Muscle of arm (tissue), 14 donors: ENCODE measurements at places on chromosomes 12 and 14.
A peak's percentile ranks its signal among the peaks of the same experiment; 100 is the strongest.

DNA sequence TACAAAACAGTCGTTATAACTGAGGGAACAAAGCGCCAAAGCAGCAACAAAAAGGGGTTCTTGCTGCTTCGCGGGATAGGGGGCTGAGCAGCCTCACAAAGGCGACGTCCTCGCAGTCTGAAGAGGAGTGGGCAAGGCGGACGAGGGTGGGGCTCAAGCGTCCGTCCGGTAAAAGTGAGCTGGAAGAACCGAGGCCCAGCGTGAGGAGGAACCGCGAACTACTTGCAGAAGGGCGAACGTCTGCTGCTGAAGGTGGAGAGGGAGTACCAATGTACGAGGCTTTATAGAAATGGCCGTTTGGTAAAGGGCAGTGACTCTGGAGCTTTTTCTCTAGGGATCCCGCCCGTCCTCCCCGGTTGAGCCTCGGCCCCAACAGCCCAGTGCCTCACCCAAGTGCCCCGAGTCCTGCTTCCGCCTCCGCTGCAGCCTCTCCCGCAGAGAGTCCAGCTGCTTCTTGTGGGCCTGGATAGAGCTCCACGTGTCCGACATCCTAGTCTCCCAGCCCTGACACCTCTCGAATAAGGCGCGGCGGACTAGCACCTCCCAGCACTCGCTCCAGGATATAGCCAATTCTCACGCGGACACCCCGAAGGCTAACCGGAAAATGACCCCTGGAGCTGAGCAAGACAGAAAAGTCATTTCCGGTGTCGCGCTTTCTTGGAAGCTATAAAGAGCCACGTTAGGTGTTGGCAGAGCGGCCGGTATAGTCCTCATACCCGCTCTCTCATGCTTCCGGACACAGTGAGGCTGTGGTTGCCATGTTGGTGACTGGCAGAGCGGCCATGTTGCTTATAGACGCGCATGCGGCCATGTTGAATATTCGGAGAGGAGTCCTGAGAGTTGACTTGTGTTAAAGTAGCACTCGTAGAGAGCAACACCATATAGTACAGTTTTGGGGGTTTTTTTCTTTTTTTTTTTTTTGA, at the start of gene METTL3:
METTL3 (minus strand) TSS at position 606 of the 923 bp plus-strand sequence; CDS start at position 489, 117 bp downstream.
- DNase-seq = peak; percentile 99

- no peak for DNase-seq
Observed at GRCh38 chr14:91904956-91905645, 37.8 kb upstream of the TC2N start.

DNA sequence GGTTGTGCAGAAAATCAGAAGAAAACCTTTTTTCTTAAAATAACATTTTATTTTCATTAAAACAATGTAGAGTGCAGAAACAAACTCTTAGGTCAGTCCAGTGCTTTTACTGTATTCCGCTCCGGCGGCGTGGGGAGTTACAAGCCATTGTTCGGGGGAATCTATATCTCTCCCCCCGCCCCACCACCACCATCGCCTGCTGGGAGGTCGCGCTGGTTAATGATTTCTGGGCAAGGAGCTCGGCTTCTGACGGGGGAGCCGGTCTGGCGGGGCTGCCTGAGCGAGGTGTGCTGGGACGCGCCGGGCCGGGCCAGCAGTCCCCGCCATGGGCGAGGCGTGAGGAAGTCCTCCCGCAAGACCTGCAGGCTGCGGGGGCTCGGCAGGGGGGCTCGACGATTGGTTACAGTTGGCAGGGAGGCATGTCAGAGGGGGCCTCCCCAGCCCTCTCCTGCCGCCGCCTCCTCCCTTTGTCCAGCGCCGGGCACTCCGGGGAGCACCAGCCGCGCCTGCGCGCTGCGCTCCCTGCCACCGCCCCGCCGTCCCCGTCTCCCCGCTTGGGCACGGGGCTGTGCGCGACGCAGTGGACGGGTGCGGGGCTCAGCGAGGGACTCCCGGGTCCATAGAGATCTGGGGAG, 1.0 kb upstream of the DUSP6 start:
- DNase-seq = peak; percentile 66

DNA sequence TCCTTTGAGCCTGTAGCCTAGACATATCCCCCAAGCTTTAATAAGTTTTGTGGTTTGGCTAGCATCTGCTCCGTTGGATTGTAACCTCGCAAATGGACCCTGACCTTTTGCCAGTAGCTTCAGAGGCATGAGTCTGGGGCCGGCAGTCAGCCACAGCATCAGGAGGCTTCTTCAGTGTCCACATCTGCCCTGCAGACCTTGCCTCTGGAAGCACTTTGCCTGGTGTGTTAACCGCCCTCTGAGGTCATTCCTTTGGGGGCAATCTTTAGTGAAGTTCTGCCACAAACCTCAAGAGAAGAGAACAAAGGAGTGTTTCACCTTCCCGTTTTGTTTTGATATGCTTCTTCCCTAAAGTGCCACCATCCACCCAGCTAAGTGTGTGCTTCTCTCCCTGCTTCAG, 71.4 kb downstream of the GNS start:
- DNase-seq = no peak

GRCh38 chr14:92965281-92965680, 42.3 kb downstream of the CHGA start:
- DNase-seq = no peak

DNA sequence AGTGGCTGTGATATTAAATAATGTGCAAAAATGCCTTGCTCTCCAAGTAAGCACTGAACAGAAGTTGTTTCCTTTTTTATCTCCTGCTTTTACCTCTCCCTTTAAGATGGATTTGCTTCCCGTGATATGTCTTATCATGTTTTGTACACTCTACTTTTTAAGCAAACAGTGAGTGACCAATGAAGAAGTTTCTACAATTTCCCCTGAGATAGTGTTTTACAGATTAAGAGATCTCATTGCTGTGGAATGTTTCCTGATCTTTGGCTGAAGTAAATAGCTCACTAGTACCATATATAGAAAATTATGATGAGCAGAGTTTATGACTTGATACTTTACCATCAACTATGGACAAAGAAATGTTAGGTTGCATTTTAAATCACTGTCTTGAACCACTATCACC, 184.8 kb upstream of the PDE3A start:
- no peak for DNase-seq

DNA sequence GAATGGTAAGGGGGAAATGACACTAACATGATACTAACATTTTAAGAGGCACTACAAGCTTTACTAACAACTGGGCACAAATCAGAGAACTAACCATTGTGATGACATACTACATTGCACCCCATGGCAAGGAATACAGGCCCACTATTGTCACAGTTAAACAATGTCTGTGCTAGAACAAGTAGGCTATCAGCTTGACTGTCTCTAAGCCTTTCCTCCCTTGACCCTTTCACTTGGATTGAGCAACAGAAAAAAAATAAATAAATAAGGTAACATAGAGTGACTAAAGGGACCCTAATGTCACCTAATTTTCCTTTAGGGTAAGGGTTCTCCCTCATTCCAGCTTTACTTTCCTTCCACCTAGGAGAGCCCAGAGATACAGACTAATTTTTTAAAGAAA, 4.4 kb downstream of the SLC38A2 start:
- no peak for DNase-seq

DNA sequence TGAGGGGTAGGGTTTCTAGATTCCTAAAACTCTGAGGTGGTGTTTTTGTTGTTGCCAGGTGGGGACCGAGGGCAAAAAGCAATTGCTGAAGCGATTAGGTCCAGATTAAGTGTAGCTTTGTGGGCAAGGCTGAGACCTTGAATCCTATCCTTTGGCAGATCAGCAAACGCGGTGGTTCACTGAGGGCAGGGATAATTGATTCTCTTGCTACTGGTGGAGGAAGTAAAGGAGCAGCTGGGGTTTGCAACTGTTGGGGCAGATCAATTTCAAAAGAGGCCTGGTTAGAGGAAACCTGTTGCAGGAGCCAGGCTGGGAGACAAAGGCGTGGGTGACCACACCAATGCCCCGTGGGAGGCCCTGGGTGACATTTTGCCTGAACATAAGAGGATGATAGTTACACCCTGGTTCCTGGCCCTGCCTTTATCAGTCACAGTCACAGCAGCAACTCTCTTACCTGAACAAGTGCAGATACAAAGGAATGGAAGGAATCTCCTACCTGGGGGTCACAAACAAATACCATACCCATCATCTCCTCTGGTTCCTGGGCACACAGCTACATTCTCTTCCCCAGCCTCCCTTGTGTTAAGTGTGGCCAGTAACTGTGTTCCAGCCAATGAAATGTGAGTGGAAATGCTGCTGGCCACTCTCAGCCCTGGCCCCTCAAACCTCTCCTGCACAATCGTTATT, 43.3 kb upstream of the RASSF3 start:
- DNase-seq = no peak

DNA sequence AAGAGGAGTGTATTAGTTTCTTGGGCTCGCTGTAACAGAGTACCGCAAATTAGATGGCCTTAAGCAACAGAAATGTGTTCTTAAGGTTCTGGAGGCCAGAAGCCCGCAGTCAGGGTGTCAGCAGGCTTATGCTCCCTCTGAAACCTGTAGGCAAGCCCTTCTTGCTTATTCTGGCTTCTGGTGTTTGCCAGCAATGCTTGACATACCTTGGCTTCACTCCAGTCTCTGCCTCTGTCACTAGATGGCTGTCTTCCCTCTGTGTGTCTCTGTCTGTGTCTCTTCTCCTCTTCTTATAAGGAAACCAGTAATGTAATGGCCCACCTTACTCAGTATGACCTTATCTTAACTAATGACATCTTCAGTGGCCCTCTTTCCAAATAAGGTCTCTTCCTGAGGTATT, 85.1 kb downstream of the DERA start:
- peak; percentile 31 for DNase-seq

GRCh38 chr12:113403435-113404415, at the start of gene SDS:
Gene SDS, minus strand, starts transcription at chr12:113403887. Its CDS starts 4,179 bp downstream, at chr12:113399708.
- peak; percentile 69 for DNase-seq

DNA sequence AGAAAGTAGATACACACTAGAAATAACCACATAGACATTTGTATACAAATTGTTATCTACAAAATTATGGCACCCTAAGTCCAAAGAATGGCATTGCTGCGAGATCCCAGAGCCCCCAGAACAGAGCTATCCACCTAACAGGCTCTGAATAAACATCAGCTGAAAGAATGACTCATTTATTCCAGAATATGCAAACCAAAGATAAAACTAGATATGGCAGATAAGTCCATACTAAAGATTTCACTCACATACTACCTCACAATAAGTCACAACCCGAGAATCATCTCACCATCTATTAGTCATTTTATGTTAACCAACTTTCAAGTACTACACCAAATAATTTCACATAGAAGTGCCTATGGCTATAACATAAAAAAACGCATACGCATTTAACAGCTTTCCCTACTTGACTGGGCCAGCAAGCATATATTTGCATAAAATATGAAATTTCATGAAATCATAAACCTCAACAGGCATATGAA, 5.6 kb downstream of the CNIH1 start:
- DNase-seq = no peak

DNA sequence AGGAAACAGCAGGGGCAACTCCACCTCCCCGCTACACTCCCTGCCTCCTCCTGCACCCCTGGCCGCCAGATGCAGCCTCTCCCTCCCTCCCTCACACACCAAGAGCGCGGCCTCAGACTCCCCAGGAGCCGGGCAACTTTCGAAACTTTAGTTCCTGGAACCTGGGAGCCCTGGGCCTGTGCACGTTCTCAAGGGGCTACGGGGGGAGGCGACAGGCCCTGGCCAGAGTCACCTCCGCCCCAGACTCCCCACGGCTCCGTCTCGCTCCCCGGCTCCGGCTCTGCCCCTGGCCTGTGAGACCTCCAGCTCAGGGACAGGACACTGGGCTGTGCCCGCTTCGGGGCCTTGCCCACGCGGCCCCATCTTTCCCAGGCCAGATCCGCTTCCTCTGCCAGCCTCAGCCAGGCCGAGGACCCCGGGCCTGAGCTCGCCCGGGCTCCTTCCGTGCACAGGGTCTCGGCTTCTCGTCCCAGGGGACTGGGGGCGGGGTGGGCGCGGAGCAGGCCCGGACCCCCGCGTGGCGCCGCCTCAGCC, 5.5 kb downstream of the AMN start:
- no peak for DNase-seq

GRCh38 chr12:89665556-89665955, 43.1 kb downstream of the ATP2B1 start:
- no peak for DNase-seq

DNA sequence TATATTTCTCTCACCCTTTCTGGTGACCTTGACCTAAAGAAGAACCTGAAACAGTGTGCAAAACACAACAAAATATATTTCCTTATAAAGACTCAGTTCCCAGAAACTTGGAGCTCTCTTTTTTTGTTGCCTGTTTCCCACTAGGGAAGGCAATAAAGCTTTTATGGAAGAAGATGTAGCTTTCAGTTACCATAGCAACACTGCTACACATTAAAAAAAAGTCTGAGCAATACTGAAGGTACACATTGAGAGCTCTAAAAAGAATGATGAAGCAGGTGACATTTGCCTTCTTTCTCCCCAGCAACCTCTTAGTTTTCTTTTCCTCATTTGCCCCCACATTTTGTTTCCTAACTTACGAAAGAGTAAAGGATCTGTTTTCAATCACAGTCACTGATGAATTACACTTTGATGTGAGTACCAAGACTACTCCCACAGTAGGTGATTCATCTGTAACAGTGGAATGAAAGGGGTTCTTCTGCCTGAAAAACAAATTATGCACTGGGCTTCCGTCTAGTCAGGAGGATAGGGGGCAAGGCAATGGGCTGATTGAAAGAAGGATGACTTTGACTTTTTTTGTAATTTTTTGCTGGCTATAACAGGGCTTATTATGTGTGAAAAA, 1.1 kb upstream of the CATSPERB start:
- no peak for DNase-seq

DNA sequence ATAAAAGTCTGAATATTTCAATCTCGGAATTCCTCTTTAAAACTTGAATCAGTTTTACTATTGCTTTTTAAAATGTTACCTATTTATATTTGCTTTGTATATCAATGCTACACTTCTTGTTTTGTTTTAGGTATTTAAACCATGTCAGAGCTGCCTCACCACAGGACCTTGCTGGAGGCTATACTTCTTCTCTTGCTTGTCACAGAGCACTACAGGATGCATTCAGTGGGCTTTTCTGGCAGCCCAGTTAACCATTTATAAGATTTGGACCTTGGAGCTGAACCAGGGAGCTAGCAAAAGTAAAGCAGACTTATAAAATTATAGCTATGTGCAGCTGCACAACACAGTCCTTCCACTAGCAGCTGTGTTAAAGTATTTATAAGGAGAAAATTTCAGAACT, 12.8 kb downstream of the TRMT5 start:
- DNase-seq = no peak

- no peak for DNase-seq
Observed at GRCh38 chr14:95365401-95365800, 45.7 kb upstream of the CLMN start.
